H7 (cell line): ENCODE measurements at places on chromosomes 11 and 22. TPM values are rescaled to one million over a fixed set of nuclear protein-coding genes. Genes with fewer than 3 reads are reported as not detected.

SYT12 gene
- 2.3 and 2.8 TPM in 2 replicates for total RNA-seq

GRCh38 chr11:2132874-2133240 is 6.3 kb downstream of the IGF2 start:
- DNase-seq: no peak

E2F8 gene
- 4.4 and 5.6 TPM in 2 replicates for total RNA-seq

AGBL2 gene
- total RNA-seq: 1.0 and 5.2 TPM in 2 replicates

DNA sequence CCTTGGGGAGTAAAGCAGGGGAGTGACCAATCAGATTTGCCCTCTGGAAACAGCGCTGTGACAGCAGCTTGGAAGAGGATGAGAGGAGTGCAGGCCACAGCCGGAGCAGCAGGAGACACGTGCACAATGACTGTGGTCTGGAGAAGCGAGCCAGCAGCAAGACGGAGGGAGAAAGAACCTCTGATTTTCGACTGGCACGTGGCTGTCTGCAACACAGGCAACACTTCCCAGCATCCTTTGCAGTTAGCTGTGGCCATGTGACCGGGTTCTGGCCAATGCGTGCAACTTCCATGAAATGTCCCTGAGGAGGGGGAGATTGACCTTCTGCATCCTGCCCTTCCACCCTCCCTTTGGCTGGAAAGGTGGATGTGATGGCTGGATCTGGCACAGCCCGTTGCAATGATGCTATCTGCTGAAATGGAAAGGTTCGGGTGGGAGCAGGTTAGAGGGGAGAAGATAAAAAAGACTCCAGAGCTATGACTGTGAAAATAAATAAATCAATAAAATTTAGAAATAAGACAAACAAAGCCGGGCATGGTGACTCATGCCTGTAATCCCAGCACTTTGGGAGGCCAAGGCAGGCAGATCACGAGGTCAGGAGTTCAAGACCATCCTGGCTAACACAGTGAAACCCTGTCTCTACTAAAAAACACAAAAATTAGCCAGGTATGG is 15.6 kb downstream of the PLA2G6 start:
- peak; percentile 12 for DNase-seq
